Naive thymus-derived CD8-positive, alpha-beta T cell (primary cell): ENCODE measurements at places on chromosomes 7 and 10.

GRCh38 chr7:7664291-7664690 lies 23.7 kb downstream of the UMAD1 start:
- DNase-seq = no peak

GRCh38 chr7:7563813-7564212 lies 2.9 kb upstream of the MIOS start:
- DNase-seq = no peak

- no peak for DNase-seq
Measured at GRCh38 chr10:72043016-72043834, 45.1 kb downstream of the SPOCK2 start.

DNA sequence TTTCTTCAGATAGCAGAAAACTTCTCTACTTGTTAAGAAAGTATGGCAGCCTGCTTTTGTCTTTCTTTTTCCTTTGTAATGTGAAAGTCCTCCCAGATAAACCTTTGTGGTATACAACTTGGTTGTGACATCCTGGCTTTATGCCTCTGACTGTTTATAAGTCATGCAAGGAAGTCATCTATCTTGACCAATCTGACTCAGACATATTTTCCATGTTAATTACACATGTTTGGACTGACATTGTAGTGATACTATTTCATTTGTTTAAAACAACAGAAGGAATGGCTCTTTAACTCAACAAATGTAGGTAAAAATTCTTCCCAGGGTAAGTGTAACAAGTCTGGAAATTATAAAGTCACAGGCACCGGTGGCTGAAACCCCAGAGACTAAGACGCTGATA lies 341.6 kb upstream of the MEOX2 start:
- DNase-seq = no peak
